ENCODE measurements at places on chromosomes 6 and 20.

- no peak for DNase-seq
Observed at GRCh38 chr6:10426781-10427279, 12.0 kb upstream of the TFAP2A start.

DNA sequence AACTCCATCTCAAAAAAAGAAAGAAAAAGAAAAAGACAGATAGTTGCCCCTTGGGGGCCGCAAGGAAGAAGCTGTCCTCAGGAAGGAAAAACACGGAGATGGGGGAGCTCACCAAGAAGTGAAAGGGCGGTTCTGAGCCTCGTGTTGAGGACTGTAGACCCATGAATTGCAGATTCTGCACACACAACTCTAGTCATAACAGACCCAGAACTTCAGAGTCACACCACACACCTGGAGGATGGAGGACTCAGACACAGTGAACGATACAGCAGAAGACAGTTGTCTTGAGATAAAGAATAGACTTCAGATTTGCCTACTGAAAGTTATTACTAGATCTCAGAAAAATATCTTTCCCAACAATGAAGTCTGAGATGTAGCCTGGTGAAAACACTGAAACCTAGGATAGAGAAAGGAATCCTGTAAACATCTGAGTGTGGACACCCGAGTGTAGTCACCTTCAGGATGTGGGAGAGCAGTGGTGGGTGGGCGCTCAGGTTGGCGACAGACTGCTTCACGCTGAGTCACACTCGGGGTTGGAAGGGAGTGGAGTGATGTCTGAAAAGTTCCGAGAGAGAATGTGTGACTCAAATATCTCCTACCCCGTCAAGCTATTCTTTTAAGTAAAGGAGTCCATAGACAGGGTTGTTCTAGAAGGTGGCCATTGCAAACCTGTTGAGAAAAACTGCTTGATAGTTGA, 88.1 kb downstream of the MAP3K4 start:
- peak; percentile 23 for DNase-seq

DNA sequence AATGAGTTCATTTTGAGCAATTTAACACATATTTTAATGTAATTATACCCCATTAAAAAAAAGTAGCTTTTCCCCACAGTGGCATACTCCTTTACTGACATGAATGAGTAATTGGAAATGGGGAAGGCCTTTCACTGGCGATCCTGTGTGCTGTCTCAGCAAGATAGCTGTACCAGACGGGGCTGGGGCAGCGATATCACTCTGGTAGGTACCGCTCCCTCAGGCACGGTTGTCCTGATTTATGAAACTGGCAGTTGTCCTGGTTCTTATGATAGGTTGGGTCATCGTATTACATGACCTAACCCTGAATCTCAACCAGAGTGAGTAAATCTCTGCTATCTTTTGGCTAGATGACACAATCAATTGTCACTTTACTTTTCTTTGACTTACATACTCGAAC, 355.0 kb upstream of the MAP3K7 start:
- DNase-seq, result no peak

DNA sequence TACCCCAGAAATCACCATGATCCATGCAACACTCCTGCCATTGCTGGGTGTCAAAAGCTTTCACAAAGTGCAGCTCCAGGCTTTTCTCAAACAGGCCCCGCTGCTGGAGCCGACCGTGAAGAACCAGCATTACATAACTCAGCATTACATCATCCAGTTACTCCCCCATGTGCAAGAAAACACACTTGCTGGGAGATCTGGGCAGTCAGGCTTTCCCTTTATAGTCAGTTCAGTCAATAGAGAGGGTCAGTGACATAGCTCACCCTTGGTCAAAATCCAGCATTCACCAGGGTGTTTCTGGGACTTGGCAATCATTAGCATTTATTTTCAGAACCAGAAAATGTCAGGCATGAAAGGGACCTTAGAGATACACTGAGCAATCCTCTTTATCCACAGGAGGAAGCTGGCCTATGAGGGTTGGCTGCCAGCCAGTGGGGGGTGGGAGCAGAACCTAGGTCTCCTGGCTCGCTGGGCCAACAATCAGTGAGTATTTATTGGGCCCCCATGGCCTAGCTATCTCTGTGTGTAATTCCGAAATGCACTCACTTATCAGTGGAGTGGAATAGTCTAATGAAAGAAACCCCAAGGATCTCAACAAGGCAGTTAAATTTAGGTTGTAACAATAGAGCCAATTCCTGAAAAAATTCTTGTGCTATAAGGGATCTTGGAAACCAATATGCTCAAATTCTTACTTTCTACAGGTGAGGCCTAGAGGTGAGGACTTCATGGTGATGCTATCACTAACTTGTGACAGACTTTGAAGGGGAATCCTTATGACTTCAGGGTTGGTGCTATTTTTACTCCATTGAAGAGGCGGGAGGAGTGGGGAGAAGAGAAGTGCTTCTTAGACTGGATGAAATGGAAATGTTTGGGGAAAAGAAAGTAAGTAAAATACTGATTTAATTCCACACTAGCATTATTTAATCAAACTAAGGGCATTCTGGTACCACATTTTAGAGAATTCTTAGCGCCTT, 54.6 kb downstream of the LYRM4 start:
- no peak for DNase-seq

- DNase-seq, result no peak
Observed at GRCh38 chr6:15413466-15414234, 167.8 kb downstream of the JARID2 start.

GRCh38 chr20:8361006-8361652, 229.1 kb downstream of the PLCB1 start:
- no peak for DNase-seq

GRCh38 chr20:63708301-63709148, 686 bp downstream of the ZGPAT start:
- DNase-seq, result no peak

GRCh38 chr20:48463916-48464315, 363.9 kb downstream of the PREX1 start:
- DNase-seq, result no peak

- DNase-seq, result no peak
Observed at GRCh38 chr6:37139230-37139962, 30.6 kb upstream of the PIM1 start.

DNA sequence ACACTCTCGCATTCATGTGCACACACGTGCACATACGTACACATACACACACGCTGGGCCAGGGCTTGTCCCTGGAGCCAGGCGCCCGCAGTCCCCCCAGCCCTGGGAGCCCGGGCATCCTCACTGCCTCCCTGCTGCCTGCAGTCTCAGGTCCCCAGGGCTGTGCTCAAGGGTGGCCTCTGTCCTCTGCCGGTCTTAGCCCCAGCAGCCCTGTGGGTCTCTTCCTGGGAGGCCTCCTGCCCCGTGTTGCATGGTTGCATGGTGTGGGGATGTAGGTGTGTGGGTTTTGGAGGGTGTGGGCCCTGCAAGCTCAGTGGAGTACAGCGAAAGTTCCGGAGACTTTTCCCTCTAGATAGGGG, 101.5 kb downstream of the TMEM242 start:
- DNase-seq, result no peak

GRCh38 chr6:52992980-52993920, 1.8 kb downstream of the GSTA4 start:
- DNase-seq, result no peak

DNA sequence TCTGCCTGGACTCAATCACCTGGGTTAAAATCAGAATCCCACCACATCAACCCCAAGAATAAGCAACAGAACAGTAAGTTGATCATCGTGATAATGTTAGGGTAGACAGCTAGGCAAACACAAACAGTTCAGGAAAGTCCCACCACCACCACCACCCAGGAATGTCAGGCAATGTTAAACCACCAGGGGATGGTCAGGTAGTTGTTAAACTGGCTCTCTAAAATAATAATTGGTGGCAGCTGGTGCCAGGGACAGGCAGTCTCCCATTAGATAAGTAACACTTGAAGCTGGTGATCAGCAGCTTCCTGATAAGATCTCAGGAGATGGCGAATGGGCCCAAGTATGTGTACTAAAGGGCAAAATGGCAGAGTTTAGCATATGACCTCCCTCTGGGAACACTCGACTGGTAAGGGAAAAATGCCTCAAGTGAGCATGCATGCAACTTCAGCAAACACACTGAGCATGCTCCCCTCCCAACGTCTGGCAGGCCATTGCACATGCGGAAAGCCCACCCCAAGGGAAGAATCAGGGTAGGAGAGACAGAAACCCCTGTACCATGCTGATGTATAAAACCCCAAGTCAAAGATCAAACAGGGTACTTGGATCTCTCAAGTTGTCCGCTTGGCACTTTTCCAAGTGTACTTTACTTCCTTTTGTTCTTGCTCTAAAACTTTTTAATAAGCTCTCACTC, 66.6 kb downstream of the IPCEF1 start:
- DNase-seq, result no peak

GRCh38 chr6:113010196-113010989, 663.3 kb downstream of the RFPL4B start:
- DNase-seq, result no peak

GRCh38 chr20:60339738-60340137, 381.5 kb downstream of the CDH26 start:
- DNase-seq, result no peak

DNA sequence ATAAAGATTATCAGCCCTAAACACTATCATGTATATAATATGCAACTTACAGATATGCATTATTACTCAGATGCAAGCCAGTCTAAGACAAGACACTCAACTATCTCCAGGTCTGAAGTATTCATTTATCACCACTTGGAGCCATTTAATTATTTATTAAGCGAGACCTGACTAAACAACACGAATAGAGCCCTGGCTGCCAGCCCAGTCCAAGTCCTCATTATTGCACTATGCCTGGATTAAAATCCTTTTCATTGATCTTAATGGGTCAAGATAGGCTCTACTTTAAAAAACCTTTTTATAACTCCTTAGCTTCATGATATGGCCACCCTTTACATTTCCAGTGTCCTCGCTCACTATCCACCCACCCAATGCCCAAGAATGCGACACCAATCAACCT, 183.1 kb upstream of the MARCKS start:
- no peak for DNase-seq

- DNase-seq, result no peak
Observed at GRCh38 chr6:40882323-40882997, 156.6 kb downstream of the UNC5CL start.

DNA sequence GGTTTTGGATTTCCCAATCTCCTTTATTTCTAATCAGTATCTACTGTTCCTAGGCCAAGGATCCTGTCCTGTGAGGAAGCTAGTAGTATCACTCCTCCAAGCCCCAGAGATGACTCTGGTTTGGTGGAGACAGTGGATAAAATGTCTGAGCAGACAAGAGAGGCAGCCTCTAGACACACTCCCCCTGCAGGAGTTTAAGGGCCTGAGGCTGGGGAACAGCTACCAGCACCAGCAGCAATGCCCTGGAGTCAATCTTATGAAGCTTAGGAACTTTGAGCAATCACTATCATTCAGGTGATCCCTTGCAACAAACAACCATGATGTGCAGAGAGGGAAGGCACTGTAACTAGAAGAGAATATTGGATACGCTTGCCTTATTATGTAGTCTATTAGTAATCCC, 384.7 kb upstream of the ID4 start:
- DNase-seq, result no peak

GRCh38 chr20:49540232-49540620, 27.7 kb downstream of the PTGIS start:
- DNase-seq, result no peak

DNA sequence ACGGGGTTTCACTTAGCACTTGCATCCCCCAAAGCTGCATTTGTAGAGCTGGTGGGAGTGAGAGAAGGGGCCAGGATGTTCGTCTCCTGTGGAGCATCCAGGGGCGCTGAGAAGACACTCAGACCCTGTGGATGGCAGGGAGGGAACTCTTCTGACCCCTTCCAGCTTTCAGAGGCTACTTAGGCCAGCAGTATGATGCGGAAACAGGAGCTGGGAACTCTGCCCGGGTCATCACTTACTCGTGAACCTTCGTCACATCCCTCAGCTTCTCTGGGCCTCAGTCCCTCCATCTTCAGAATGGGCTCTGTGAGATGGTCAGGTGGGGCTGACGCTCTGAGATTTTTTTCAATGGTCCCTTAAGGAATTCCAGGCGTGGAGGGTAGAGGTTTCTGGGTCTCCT, 228.5 kb downstream of the TAF4 start:
- no peak for DNase-seq

DNA sequence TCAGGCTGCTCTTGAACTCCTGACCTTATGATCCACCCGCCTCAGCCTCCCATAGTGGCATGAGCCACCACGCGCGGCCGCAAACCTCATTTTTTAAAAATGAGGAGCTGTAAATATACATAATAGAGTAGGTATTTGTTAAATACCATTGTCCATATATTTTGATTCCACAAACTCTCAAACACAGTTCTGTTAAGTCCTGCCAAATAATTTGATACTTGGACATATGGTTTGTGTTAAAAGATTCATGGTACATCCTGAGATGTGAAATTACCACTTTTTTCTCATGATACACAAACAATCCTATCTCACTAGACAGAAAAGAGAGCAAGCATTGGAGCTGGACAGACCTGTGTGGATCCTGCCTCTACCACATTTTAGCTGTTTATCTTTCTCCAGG, 334.1 kb upstream of the KCNQ5 start:
- DNase-seq, result no peak

GRCh38 chr20:51286758-51287157, 255.8 kb downstream of the NFATC2 start:
- no peak for DNase-seq

- DNase-seq, result no peak
Observed at GRCh38 chr20:57622201-57622570, 2.0 kb upstream of the ZBP1 start.

DNA sequence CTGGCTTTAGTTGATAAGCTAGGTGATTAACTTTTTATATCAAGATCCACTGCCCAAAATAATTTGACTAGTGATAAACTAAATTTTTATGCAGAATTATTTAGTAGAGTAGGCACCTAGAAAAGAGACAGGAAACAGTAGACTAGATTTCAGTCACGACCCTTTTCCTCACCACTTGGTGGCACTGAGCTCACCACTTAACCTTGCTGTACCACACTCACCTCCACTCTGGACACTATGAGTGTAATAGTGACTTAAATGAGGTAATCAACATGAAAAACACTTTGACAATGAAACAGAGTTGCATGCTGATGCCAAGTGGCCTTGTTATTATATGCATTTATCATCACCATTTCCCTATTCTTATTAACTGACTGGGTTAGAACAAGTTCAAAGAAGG, 730.4 kb downstream of the KIF16B start:
- DNase-seq, result no peak

GRCh38 chr20:21719592-21720214, 14.2 kb downstream of the PAX1 start:
- peak; percentile 16 for DNase-seq

DNA sequence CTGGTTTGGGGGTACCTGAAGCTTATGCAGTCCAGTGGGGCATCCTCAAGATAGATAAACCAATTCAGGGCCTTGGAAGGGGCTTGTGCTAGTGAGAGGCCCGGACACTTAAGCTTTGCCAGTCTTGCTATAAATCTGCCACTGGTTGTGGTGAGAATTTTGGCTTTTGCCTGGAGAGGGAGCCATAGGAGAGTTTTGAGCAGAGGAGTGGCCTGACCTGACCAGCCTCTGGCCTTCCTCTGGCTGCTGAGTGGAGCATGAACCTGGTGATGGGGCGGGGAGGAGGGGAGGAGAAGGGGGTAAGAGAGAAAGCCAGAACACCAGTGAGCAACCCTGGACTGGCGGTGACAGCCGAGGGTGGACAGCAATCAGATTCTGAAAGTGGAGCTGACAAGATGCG, 7.1 kb downstream of the TMEM74B start:
- DNase-seq, result no peak
